CD4-positive, alpha-beta T cell treated with Interferon gamma for 1 hour (primary cell): ENCODE measurements at places on chromosomes 6 and 20.

DNA sequence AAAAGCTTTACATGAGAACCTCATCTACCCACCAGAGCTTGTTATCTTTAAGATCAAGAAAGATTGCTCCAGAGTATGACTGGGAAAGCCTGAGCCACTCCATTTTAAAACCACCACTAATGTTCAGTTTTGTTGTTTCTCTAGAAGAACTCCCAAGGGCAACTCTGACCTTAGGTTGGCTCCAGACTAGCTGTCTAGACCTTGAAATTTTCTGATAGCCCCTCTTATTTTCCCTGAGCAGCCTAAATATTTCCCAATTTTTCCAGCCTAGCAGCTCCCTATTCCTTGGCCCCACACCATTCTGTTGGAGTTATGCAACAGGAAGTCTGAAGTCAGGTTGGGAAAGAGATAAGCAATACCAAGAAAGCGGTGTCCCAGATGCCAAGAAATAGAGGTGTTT, 84.6 kb upstream of the TCF21 start:
- DNase-seq = no peak

- no peak for DNase-seq
These were observed 73.6 kb downstream of the MDGA1 start for GRCh38 chr6:37624121-37624520.

GRCh38 chr6:108364470-108364869, 69.6 kb downstream of the AFG1L start:
- DNase-seq = no peak

DNA sequence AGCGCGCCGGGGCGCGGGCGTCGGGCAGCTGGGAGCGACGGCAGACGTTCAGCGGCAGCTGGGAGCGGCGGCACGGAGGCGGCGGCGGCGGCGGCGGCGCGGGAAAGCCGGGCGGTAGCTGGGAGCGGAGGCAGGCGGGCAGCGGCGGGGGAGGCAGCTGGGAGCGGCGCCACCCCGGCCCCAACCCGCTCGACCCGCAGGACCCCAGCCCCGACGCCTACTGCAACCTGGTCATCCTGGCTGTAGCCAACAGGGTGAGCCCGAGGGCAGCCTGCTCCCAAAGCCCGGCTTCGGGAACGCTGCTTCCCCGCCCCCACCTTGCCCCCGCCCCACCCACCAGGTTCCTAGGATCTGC, 8.9 kb downstream of the CCM2L start:
- DNase-seq = no peak

- DNase-seq = no peak
These were observed 213.0 kb upstream of the LAMP5 start for GRCh38 chr20:9301129-9302090.

GRCh38 chr20:1636621-1637020, 16.8 kb upstream of the SIRPB1 start:
- DNase-seq = no peak

DNA sequence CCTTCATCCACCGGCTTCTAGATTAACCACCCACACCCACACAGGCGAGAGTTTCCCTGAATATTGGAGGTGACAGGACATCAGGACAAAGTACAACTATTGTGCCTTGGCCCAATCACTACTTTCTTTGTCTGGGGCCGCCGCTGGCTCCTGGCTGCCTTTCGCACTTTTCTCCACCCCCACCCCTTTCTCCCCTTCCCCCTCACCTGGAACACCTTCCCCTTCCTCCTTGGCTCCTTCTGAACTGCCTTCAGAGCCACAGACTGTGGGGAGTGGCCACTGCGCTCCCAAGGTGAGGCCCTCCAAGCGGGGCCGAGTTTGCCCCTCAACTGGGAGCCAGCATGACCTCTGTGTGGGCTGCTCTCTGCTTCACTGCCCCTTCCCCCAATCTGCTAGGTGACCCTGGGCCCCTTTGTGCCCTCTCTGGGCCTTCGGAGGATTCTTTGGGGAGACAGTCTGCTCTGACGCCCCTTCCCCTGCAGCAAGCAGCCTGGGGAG, 3.0 kb upstream of the VEGFA start:
- DNase-seq = no peak

GRCh38 chr6:6538261-6538660, 50.3 kb upstream of the LY86 start:
- DNase-seq = no peak
